ENCODE measurements at places on chromosomes 6 and 20.

DNA sequence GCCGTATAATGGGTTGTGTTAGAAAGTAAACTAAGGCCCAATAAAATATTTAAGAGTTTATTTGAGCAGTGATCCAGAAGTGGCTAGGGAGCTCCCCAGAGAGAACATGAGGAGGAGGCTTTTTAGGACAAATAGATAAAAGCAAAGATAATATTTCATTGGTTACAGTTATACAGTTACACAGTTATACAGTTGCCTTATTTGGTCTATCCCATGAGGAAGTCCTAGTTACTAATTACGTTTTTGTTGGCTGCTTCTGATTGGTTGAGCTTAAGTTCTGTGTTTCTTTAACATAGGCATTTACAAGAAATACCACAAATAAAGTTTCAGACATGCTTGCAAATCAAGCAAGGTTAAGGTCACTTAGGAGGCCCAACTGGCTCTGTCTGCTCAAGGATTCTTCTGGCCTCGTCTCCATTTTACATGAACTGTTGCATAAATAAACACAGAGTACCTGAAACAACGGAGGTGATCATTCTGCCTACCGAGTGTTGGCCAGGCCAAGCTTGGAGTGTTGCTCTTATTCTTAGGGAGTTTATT lies 7.0 kb downstream of the UBD start:
- DNase-seq = no peak

- no peak for DNase-seq
These were observed 123.7 kb upstream of the FOXQ1 start for GRCh38 chr6:1188199-1188598.

- DNase-seq = peak; percentile 62
These were observed 26.4 kb downstream of the COX4I2 start for GRCh38 chr20:31663838-31664695.

- DNase-seq = no peak
These were observed 214.6 kb downstream of the PRL start for GRCh38 chr6:22082218-22082617.

All from NCI-H2029 treated with DMSO at 0.1 percent for 48 hours (cell line).